ENCODE measurements at places on chromosomes 16 and 17.

- no peak for DNase-seq
Observed at GRCh38 chr16:50279504-50279865, 13.1 kb downstream of the ADCY7 start.

DNA sequence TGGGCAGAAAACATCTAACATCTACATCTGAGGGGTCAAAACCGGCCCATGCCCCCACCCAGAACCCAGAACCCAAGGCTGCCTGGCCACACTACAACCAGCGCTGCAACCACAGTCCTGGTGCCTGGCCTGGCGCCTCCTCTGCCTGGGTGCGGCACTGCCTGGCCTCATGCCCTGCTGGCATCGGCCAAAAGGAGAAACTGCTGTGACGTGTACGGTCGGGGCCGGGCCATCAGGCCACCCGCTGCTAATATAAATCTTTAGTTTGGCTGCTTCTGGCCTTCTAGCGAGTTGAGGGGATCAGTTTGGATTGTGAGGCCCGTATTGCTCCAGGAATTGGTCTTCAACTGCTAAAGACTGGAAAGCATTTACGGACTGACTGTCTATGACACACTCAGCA, 22.8 kb downstream of the TMEM204 start:
- no peak for DNase-seq

- no peak for DNase-seq
Observed at GRCh38 chr17:57657211-57657610, 87.9 kb downstream of the CCDC182 start.

DNA sequence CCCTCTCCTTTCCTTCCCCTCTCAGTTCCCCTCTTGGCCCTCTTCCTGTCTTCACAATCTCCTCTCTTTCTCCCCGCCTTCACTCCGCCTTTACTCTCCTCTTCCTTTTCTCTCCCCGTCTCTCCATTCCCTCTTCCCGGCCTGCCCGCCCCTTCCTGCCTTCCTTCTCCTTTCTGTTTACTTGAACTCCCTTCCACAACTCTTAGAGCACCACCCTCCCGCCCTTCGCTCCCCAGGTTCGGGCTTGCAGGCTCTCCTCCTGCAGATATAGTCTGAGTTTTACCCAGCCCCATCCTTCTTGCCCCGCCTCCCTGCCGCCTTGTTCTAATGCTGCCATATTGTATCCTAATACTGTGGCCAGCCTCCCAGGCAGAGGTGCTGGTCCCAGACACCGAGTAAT, 201.5 kb upstream of the N4BP1 start:
- no peak for DNase-seq

DNA sequence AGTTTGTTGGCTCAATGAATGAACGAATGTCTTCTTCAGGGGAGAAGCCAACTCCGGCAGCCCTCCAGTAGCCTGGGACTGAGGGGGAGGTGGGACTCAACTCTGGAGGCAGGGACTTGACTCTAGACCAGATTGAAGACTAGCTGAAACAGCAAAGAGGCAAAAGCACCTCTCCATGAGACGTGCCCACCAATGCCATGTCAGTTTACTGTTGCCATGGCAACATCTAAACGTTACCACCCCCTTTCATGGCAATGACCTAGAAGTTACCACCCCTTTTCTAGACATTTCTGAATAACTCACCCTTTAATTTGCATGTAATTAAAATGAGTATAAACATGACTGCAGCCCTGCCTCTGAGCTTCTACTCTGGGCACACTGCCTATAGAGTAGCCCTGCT, 91.8 kb downstream of the ASIC2 start:
- DNase-seq, result no peak

DNA sequence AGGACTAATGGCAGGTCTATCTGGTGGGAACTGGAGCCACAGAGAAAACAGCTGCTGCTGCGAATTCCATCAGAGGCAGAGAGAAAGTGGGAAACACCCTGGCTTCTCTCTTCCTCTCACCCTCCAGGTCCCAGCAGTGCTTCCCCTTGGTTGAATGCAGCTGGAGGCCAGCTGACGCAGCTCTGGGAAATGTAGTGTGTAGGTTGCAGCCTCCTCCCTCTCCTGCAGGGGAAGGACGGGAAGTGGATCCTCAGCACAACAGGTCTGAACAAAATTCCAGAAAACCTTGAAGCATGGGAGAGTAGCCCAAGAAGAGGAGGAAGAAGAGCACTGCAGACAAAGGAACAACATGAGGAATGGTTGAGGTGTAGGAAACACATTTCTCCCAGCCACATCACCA, 67.8 kb upstream of the MMP2 start:
- no peak for DNase-seq

Data from HS-5 (cell line).